RWPE2 (cell line): ENCODE measurements at places on chromosomes 7 and 10.

- no peak overlapping the region for H3K27ac ChIP-seq
- no peaks in the 10 kb centered on the region for H3K36me3 ChIP-seq
- no peak for DNase-seq
- H3K27me3 ChIP-seq: peaks cover 18% of the 10 kb centered on the region
- no peak overlapping the region for H3K4me3 ChIP-seq
- H3K4me1 ChIP-seq: no peaks in the 10 kb centered on the region
Measured at GRCh38 chr10:67385566-67385965, 310.4 kb downstream of the CTNNA3 start.

GRCh38 chr10:46288601-46289206 lies 1.9 kb downstream of the ANTXRL start:
- H3K4me3 ChIP-seq: no peak overlapping the region
- no peaks in the 10 kb centered on the region for H3K36me3 ChIP-seq
- no peaks in the 10 kb centered on the region for H3K4me1 ChIP-seq
- no peak overlapping the region for H3K27ac ChIP-seq
- peaks cover 5% of the 10 kb centered on the region for H3K27me3 ChIP-seq

- H3K27ac ChIP-seq: no peak overlapping the region
- H3K27me3 ChIP-seq: no peaks in the 10 kb centered on the region
- no peak for DNase-seq
- H3K4me1 ChIP-seq: no peaks in the 10 kb centered on the region
- no peaks in the 10 kb centered on the region for H3K36me3 ChIP-seq
Measured at GRCh38 chr7:91302794-91303193, 38.6 kb downstream of the FZD1 start.

DNA sequence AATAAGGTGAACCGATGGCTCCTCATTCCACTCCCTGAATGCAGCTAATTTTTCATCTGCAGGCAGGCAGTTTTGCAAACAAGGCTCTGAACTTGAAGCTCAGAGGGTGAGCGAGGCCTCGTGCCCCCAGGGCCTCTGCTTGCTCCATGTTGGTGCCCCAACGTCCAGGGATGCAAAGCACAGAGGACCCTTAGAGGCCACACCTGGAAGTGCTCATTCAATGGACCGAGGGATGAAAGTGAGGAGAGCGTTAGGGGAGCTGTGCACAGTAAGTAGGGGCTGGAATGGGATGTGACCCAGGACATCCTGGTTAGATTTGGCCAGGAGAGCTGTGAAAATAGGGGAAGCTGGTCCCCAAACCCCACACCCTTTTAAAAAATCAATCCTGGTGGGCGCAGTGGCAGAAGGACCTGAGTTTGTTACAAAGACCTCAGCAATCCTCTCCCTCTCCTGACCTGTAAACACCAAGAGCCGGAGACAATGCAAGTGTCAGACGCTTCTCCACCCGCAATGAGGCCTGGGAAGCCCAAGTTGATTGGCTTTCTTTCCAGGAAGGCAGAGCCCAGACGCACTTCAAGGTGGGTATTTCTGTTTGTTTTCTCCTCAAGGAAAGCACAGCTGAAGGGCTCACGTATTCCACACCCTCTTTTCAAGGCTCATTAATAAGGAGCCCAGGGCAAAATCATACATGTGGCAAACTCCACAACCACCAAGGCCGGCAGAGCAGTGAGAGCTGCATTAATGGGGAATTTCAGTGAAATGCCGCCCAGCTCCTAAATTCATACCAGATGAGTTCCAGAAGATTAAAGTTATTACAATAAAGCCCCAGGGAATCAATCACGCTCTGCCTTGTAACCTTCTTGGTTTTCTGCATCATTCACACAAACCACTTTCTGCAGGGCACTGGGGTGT lies 14.1 kb upstream of the CXCL12 start:
- H3K36me3 ChIP-seq: no peaks in the 10 kb centered on the region
- no peaks in the 10 kb centered on the region for H3K4me1 ChIP-seq
- no peak for DNase-seq
- H3K27me3 ChIP-seq: no peaks in the 10 kb centered on the region

DNA sequence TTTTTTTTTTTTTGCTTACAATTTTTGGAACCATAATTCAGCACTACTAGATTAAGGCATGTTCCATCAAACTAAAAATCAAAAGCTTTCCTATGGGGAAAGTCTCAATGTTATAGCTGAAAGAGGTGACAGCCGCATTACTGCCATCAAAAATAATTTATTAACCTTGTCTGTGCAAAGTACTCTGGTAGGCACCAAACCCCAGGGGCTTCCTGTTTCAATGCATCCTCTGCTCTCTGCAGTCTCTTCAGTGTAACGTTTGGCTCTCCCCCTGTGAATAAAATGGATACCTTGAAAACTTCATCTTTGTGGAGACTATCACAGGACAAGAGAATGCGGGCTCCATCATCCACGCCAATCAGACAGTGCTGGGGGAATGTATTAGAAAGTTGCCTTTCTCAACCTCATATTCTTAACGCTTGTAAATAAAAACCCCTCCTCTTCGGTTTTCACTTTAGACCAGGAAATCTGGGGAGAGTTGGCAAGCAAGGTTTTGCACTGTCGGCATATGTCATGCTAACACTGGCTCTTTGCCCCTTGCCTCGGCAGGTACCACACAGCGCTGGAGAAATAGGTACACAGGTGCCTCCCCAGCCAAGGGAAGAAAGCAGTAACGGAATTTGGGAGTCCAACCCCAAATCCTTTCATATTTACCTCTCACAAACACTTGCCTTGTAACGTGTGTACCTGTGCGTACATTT lies 1.6 kb upstream of the NRG3 start:
- H3K4me1 ChIP-seq: no peaks in the 10 kb centered on the region
- no peak for DNase-seq
- H3K27ac ChIP-seq: no peak overlapping the region
- H3K36me3 ChIP-seq: no peaks in the 10 kb centered on the region
- peaks cover 53% of the 10 kb centered on the region for H3K27me3 ChIP-seq

DNA sequence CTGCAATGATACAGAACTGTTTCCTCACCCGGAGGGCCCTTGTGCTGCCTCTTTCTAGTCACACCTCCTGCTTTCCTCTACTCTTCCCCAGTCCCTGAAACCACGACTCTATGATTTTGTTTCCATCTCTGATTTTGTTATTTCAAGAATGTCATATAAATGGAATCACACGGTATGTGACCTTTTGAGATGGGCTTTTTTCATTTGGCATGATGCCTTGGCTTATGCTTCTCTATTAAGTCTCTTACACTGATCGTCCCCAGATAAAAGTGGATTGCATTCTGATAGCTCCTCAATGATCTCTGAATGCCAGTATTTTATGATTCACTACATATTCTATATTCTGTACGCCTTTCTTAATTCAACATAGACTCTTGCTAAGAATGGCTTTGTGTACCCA lies 78.2 kb downstream of the GALNT11 start:
- H3K27ac ChIP-seq: no peak overlapping the region
- H3K27me3 ChIP-seq: no peaks in the 10 kb centered on the region

GRCh38 chr7:55457801-55458200 lies 92.7 kb downstream of the LANCL2 start:
- H3K4me3 ChIP-seq: no peak overlapping the region
- DNase-seq: no peak
- no peaks in the 10 kb centered on the region for H3K4me1 ChIP-seq
- no peaks in the 10 kb centered on the region for H3K36me3 ChIP-seq

- H3K4me3 ChIP-seq: no peak overlapping the region
- DNase-seq: no peak
- peaks cover 34% of the 10 kb centered on the region for H3K4me1 ChIP-seq
Measured at GRCh38 chr10:33325929-33326328, 8.5 kb downstream of the NRP1 start.

GRCh38 chr7:158246272-158246959 lies 341.2 kb downstream of the PTPRN2 start:
- no peak overlapping the region for H3K4me3 ChIP-seq
- H3K4me1 ChIP-seq: no peaks in the 10 kb centered on the region
- H3K27ac ChIP-seq: no peak overlapping the region
- H3K36me3 ChIP-seq: no peaks in the 10 kb centered on the region
- H3K27me3 ChIP-seq: no peaks in the 10 kb centered on the region

DNA sequence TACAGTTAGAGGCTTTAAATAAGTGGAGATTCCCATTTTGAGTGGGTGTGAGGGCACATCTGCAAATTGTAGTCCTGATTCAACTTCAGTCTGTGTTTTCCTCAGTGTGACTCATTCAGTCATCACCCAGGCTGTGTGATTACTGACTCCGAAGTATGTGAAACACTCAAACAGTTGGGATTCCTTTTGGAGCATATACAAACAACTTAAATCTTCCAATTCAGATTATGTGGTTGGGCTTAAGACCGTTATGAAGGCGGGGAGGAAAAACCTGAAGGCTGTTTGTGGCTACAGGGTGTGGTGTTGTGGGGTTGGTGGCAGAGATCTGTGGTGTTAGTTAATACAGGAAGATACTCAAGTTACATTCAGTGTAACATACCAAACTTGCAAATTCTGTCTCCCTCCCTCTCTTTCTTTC lies 259.7 kb upstream of the FERD3L start:
- peak overlapping the region; percentile 81 for H3K27ac ChIP-seq
- peaks cover 18% of the 10 kb centered on the region for H3K4me1 ChIP-seq
- peak; percentile 72 for DNase-seq
- H3K4me3 ChIP-seq: no peak overlapping the region

DNA sequence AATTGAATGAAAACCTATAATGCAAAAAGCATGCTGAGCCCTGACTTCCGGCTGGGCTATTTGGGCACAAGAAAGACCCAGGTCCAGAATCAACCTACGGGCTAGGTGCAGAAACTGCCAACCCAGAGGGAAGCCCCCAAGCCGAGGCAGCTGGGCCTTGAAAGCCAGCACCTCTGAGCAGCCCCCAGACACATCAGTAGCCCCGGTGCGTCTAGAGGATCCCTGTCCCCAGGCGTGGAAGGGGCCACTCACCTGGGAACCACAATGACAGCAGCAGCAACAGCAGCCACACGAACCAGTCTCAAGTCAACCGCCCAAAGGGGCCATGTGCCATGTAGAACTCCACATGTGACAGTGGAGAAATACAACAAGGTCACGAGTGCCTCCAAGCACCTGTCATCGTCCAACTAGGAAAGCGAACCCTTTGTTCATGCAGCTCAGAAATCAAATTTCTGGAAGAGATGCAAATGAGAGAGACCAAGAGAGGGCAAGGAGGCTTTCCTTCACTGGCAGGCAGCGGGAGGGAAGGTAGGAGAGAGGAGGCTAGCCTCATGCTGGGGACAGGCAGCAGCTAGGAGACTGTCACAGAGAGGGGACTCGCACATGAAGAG lies 57.5 kb upstream of the CHST15 start:
- peak overlapping the region; percentile 96 for H3K27ac ChIP-seq
- H3K4me1 ChIP-seq: peaks cover 18% of the 10 kb centered on the region
- no peak overlapping the region for H3K4me3 ChIP-seq
- no peaks in the 10 kb centered on the region for H3K36me3 ChIP-seq
- no peaks in the 10 kb centered on the region for H3K27me3 ChIP-seq

DNA sequence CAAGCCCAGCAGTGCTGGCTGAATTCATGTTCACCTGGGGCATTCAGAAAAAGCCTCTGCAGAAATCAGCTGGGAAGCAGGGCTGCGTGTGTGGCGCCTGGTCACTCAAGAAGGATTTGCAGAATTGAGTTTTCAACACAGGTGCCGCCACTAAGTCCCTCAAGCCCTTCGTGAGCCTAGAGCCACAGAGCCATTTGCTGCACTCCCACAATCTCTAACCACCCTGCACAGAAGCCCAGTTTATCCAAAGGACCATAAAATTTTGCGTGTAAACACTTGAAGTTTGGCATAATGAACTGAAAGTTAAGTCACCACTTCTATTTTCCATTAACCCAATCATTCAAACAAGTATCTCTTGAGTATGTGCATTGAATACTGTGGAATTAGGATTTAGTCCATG lies 136.2 kb downstream of the DIP2C start:
- no peaks in the 10 kb centered on the region for H3K27me3 ChIP-seq
- H3K4me3 ChIP-seq: no peak overlapping the region
- no peaks in the 10 kb centered on the region for H3K4me1 ChIP-seq
- H3K36me3 ChIP-seq: no peaks in the 10 kb centered on the region
- DNase-seq: no peak

DNA sequence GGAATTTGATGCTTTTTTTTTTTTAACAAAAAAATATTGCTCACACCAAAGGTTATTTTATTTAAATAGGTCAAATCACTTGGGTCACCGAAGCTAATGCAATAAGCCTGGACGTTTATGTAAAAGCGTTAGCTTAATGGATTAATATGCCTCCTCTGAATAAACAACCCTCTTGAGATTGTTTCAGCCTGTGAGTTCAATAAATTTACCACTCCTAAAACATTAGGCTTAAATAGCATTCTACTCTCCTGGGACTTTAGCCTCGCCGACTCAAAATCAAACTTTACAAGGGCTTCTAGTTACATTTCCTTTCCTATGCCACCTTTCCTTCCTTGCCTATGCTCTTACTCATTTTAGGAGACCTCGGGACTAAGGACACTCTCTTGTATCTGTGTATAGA lies 79.3 kb downstream of the DNAJB9 start:
- no peak overlapping the region for H3K27ac ChIP-seq
- H3K4me3 ChIP-seq: no peak overlapping the region
- H3K36me3 ChIP-seq: no peaks in the 10 kb centered on the region
- no peaks in the 10 kb centered on the region for H3K4me1 ChIP-seq
- no peak for DNase-seq

GRCh38 chr10:123553810-123554430 lies 112.2 kb upstream of the GPR26 start:
- peaks cover 14% of the 10 kb centered on the region for H3K27me3 ChIP-seq
- DNase-seq: no peak
- H3K27ac ChIP-seq: no peak overlapping the region
- H3K4me3 ChIP-seq: no peak overlapping the region
- H3K36me3 ChIP-seq: no peaks in the 10 kb centered on the region
- no peaks in the 10 kb centered on the region for H3K4me1 ChIP-seq

- H3K27ac ChIP-seq: no peak overlapping the region
- no peaks in the 10 kb centered on the region for H3K4me1 ChIP-seq
- no peak for DNase-seq
- H3K36me3 ChIP-seq: no peaks in the 10 kb centered on the region
- H3K4me3 ChIP-seq: no peak overlapping the region
Measured at GRCh38 chr10:61262486-61263261, 190.5 kb downstream of the TMEM26 start.

DNA sequence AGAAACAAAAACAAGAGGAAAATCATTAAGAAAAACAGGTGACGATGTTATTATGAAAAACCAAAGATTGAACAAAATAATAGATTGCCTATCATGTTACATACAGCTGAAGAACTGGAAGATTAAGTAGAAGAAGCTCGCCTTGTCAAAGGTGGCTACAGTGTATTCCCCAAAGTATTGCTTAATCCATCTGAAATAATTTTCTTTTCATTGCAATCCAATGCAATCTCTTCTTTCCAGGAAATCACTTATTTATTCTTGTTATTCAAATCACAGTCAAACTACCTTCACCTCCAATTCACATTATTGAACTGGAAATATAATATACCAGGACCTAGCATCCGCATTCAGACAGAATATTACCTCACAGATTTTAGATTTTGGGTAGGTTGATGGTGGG lies 235.9 kb downstream of the AHR start:
- peaks cover 24% of the 10 kb centered on the region for H3K4me1 ChIP-seq
- H3K4me3 ChIP-seq: no peak overlapping the region
- no peaks in the 10 kb centered on the region for H3K27me3 ChIP-seq
- peak overlapping the region; percentile 79 for H3K27ac ChIP-seq
- DNase-seq: no peak

GRCh38 chr10:90344226-90344625 lies 513.6 kb downstream of the HTR7 start:
- H3K27me3 ChIP-seq: no peaks in the 10 kb centered on the region
- no peak overlapping the region for H3K27ac ChIP-seq
- DNase-seq: no peak
- H3K4me1 ChIP-seq: no peaks in the 10 kb centered on the region
- H3K4me3 ChIP-seq: no peak overlapping the region
